ENCODE measurements at places on chromosomes 12 and 14.

DNA sequence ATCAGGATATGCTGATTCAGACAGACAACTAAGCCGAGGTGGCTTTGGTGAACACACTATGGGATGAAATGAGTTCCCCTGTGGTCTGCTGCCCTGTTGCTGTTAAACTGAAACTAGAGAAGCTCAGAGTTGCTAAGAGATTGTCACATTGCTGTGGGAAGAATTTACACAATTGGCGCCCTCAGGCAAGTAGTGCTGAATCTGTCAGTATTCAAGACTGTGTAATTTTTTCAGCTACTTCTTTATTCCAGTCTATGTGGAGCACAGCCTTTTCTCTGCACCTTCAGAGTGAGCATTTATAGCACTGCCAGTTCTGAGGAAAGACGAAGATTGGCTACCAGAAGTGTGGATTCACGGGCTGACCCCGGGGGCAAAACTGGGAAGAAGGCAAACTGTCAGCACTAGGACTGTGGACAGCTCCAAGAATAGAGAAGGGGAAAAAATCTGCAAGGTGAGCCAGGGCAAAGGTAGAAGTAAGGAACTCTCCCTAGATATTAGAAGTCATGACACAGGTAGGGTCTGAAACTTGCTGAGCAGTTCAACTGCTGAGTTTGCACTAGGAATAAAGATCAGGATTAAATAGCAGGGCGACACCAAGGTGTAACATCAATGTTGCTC lies 218.8 kb upstream of the TMPO start:
- DNase-seq, result no peak

DNA sequence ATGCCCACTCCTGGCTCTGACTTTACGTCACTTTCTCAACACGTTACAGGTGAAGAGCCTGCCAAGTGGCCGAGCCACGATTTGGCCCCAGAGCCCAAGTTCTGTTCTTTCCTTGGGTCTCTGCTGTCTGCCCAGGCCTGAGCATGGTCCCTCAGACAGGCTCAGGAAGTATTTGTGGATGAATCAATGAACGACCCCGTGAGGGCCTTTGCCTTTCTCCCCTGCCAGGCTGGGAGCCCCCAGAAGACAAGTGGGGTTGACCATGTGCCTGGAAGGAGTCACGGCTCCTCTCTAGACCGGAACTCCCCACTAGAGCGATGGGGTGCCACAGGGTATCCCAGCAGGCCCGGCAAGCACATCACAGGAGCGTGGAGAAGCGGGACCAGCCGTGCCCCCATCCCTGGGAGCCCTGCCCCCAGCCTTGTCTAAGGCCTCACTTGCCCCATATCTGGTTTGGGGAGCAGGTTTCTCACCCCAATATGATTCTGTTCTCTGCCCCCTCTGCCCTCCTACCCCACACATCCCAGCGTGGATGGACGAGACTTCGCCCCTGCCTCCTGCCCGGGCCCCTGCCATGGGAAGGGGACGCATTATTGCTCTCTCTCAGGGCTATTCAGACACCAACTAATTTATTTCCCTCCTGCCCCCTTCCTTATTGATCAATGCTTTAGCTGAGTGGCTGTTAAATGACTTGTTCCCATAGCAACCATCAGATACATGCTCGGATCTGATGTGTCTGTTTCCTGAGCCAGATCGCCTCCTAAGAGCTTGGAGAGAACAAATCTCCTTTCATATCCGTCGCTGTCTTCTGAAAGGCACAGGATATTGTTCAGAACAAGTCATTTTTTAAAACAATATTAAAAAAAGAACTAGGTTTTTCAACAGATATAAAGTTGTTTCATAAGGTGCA lies 69.0 kb downstream of the DIO3 start:
- no peak for DNase-seq

DNA sequence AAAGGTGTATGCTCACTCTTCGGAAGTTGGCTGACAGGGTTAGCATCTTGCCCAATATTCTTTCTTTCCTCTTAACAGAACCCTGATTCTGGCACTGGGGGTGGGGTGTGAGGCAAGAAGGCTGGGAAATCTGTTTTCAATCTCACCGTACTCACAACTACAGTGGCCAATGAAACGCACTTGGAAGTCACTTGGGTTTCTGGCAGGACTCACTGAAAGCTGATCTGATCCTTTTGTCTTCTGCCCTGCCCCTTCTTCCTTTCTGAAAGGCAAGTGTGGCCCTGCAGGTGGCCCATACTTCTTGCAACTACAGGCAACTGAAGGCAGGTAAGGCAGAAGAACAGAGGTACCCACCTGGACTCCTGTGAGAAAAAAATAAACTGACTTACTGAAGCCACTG lies 106.9 kb downstream of the STXBP6 start:
- DNase-seq, result no peak

DNA sequence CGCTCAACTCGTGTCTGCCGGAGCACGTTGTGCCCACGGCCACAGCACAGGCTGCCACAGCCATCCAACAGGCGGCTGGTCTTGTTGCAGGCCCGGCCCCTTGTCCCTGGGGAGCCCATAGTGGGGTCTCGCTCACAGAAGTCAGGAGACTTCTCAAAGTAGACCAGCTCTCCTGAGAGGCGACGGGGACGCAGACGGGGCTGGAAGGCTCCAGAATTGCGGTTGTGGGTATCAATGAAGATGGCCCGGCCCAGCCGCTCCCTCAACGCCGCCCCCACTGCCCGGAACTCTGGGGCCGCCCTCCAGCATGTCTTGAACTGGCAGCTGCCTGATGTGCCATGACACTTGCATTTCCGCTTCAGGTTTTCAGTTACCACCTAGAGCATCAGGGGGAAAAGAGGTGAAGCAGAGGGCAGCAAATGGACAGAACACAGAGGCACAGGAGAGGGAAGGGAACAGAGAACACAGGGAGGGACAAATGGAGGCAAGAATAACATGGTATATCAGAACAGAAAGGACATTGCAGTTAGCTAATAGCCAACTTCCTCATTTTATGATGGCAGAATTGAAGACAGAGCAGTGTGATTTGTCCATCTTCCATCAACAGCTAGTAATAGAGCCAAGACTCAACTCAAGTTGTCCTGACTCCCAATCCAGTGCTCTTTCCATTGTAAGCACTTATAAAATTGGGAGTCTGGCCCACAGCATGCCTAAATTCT lies 5.2 kb downstream of the WNT10B start:
- no peak for DNase-seq

- no peak for DNase-seq
Observed at GRCh38 chr14:41960281-41960680, 353.6 kb downstream of the LRFN5 start.

DNA sequence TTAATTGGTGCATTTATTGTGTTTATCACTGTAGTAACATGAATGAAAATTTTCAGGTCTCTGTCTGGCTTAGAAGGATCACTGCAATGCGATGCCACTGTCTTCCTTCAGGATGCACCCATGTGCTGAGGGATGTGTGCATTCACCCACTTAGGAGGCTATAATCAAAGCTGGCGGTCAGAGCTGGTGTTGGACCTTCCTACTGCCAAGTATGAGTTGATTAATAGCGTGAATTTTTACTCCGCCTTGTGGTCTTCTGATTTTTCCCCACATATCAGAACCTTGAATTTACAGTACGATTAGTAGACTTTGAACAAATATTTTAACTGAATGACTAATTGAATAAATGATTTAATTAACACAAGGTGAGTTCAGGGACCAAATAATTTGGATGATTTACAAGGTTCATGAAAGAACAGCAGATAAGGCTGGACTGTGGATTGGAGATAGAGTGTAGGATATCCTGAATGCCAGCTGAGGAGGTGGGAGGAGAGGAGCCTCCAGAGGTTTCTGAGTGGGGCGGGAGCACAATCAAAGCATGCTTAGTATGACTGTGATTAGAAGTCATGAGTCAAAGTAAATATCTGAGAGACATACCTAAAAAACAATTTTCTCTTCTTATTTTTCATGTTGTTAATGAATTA lies 50.1 kb downstream of the RERG start:
- no peak for DNase-seq

DNA sequence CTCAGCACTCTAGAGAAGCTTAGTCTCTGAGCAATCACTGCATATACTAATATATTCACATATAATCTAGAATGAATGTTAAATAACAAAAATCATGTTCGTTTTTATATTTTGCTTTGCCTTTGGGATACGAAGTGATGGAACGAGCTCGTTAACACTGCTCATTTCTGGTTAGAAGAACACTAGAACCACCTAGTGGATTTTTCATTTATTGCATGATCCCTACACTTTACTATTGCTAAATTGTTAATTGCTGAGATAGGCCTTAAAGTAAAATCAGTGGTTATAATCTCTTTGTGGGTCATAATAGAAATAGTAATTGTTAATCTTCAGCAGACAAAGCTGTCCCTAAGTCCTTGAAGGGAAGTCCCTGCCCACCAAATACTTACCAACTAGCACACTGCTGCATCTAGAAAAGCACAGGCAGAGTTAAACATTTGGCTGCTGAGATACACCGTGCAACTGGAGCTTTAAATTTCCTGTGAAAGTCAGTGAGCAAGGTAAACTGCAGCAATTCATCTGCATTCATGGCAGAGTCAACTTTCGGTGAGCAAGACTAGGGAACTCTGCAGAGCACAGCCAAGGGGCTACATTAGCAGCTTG lies 353.7 kb downstream of the APAF1 start:
- DNase-seq, result peak; percentile 50

GRCh38 chr14:90624227-90624626 lies 192.0 kb downstream of the TTC7B start:
- DNase-seq, result peak; percentile 28

DNA sequence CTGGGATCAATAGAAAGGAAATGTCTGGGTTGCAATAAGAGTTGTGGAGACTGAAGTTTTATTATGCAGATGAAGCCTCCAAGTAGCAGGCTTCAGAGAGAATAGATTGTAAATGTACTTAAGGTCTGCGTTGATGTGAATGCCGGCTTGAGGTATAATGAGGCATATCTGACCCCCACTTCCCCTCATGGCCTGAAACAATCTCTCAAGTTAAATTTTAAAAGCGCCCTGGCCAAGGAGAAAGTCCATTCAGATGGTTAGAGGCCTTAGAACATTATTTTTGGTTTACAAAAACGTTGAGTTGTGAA lies 28.3 kb upstream of the HIGD1C start:
- no peak for DNase-seq

- DNase-seq, result no peak
Observed at GRCh38 chr14:89244720-89245119, 172.3 kb downstream of the FOXN3 start.
